ENCODE measurements at places on chromosomes 1 and 21.
A peak's percentile ranks its signal among the peaks of the same experiment; 100 is the strongest.

DNA sequence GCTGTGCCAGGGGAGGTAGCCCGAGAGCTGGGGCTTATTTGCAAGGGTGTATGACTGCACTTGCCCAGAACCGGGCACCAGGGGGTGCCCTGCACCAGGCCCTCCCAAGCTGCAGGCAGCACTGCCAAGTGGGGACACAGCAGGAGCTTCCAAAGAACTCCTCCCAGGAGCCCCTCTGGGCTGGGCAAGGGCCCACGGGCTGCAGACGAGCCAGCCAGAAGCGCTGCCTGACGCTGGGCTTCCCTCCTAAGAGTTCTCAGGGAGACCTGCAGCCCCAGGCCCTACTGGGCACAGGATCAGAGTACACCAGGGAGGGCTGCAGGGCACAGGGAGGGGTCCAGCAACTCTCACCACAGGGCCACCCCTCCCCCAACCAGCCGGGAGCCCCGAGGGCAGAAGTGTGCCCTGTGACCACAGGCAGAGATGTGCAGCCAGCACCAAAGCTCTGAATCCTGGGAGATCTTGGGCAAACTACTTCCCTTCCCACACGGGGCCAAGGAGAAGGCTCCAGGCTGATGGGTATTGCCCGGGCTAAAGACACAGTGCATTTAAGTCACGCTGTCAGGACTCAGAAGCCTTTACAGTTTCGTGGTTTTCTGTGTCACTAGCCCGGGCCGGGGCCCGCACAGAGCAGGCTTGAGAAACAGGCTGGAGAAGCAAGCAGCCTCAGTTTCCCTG is 63.4 kb downstream of the KCNAB2 start:
- DNase-seq = peak; percentile 54

GRCh38 chr1:15902882-15903281 is 55.4 kb downstream of the SPEN start:
- peak; percentile 87 for DNase-seq

DNA sequence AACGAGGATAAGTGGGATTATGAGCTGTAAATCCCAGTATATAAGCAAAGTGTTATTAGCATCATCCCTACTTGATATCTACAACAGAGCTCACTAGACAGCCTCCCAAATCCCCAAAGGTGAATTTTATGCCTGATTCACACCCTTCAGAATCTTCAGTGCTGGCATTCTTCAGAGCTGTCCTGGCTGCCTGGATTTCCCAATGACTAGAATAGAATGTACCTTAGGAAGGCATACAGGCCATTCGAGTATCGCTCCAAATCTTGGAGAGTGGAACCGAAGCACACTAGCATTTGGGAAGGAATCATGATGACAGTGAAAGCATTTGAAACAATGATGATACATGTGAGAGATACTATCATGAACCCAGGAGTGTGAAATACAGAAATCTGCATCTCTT is 22.3 kb downstream of the ZBTB40 start:
- no peak for DNase-seq

DNA sequence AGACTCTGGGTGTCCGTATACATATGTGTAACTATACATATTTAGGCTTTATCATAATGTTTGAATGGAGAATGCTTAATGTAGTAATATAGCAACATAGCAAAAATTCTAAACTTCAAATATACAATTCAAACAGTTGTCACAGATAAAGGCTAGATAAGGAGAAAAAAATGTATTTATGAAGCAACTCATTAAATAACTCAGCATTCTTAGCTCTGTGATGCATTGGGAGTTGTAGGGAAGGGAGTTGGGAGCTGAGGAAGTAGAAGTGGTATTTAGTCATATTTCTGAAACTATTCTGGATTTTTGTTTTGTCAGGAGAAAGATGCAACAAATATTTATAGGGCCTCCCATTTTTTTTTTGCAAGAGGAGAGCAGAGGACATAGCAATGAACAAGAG is 197.8 kb downstream of the PBX1 start:
- DNase-seq = peak; percentile 49

DNA sequence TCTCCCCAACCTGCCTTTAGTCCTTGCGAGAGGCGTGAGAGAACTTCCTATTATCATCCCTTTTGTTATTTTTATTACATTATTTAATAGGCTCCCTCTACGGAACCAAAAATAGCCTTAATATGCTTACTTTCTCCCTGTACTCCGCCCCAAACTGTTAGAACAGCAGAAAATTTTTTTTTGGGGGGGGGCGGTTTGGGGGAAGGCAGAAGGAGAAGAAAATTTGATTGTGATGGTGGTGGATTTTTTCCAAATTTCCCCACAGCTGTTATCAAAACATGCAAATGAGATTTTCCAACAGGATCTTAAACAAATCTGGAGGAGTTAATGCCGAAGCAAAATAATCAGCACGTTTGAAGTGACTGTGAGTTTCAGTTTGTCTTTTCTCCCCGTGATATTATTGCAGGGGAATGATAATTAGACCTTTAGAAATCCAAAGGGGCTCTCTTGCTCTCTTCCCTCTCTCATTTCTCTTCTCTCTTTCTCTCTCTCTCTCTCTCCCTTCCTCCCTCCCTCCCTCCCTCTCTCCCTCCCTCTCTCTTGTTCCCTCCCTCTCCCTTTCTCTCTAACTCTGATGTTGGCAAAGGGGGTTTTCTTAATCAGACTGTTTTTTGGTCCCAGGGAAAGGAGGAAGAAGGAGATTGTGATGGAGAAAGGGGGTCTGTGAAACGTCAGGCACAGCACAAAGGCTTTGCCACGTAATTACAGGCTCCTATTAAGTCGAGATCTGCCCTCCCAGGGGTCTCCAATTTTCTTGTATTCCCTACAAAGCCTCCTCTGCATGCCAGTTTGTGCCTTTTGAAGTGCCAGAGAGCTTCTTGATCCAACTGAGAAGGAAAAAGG is 1.1 kb upstream of the PRRX1 start:
- peak; percentile 39 for DNase-seq

DNA sequence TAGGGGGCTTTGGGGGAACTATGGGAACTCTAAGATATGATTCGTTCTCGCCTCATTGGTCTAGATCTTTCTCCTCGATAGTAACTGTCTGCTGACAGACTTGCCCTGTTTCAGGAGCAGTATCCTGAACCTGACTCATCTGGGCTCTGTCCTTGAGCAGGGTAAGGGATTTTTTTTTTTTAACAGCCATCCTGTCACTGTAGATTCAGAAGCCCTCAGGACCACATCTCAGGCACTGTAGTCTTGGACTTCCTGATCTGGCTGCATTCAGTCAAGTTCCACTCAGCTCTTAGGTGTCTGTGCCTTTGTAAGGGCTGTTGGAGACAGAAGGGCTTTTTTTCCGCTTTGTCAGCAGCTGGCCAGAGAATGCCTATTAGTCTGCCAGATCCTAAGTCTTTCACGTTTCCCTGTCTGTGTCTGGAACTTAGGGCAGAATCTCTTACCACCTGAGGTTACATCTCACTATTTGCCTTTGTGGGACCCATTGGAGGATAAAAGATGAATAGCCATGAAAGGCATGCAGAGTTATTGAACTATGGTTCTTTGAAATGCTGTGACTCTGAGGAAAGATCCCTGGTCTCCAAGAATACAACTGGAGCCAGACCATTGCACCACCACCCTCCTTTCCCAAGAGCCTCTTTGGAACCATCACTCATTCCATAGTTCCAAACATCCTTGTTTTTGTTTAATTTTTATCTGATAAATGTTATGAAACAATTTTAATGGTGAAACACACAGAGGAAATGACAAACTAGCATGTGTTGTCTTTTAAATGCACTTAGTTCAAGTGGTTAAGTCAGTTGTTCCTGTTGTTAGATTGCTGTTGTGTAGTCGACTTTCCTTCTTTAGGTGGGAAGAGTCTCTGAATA is 49.7 kb upstream of the MACF1 start:
- DNase-seq = peak; percentile 75

- DNase-seq = no peak
Observed at GRCh38 chr1:175494011-175494554, 249.3 kb downstream of the TNR start.

DNA sequence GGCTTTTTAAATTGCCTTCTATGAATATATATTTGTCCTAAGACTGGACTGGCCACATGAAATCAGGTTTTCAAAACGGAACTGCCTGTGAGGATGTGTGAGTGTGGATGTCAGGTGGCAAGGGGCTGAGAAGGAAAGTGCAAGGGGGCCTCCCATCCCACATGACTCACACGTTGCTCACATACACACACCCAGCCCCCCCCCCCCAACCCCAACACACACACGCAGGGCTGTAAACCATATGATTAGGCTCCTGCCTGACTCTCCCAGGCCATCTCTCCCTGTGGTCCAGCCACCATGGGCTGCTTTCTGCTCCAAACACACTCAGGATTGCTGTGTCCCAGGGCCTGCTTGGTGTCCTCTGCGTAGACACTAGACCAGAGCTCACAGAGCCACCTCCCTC is 22.4 kb downstream of the DEGS1 start:
- DNase-seq = peak; percentile 79

DNA sequence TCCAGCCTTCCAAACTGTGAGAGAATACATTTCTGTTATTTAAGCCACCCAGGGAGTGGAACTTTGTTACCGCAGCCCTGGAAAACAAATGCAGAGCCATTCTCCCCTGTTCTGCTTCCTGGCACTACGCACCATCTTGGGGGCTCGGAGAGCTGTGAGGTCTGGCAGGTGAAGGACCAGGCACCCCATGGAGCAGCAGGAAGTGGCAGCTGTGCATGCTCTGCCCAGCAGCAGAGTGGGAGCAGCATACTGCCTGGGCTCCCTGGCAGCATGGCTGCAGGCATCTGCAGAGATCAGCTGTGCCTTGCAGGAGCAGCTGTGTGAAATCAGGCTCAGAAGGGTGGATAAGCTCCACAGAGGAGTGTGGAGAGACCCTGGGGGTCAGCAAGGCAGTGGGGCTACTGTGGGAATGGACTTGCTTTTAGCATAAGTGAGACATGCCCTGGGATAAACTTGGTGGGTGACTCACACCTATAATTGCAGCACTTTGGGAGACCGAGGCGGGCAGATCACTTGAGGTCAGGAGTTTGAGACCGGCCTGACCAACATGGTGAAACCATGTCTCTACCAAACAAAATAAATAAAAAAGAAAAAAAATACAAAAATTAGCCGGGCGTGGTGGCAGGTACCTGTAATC is 17.7 kb upstream of the ZSCAN20 start:
- no peak for DNase-seq

GRCh38 chr1:108049178-108049819 is 84.3 kb upstream of the VAV3 start:
- DNase-seq = peak; percentile 7

DNA sequence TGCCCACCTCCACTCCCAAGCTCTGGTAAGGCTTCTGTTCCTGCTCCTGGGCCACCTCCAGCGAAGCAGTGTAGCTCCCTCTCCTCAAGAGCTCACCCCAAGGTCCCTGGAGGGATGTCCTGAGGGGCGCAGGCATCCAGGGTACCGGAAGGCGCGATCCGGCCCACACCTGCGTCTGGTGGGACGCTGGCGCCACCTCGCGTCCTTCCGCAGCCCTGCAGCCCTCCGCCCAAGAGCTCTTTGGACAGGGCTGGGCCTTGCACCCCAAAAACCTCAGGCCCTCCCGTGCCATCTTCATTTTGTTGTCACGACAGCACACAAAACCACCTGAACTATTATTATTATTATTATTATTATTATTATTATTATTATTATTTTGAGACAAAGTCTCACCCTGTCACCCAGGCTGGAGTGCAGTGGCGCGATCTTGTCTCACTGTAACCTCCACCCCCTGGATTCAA is 49.2 kb upstream of the PAX7 start:
- peak; percentile 12 for DNase-seq

GRCh38 chr1:13513895-13514546 is at the start of gene LRRC38:
Gene LRRC38, minus strand, starts transcription at chr1:13514003. Its CDS starts 410 bp downstream, at chr1:13513593.
- no peak for DNase-seq

- no peak for DNase-seq
Observed at GRCh38 chr1:57887964-57888491, 464.2 kb upstream of the DAB1 start.

GRCh38 chr1:228370439-228370940 is 36.1 kb downstream of the TRIM11 start:
- DNase-seq = no peak

DNA sequence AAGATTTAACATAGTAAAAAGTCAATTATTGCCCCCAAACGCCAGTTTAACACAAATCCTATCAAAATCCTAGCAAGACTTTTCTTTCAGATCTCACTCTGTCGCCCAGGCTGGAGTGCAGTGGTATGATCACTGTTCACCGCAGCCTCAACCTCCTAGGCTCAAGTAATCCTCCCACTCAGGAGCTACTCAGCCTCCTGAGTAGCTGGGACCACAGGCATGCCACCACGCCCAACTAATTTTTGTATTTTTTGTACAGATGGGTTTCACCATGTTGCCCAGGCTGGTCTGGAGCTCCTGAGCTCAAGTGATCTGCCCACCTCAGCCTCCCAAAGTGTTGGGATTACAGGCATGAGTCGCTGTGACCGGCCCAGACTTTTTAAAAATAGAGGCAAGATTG is 4.8 kb downstream of the SNIP1 start:
- no peak for DNase-seq

DNA sequence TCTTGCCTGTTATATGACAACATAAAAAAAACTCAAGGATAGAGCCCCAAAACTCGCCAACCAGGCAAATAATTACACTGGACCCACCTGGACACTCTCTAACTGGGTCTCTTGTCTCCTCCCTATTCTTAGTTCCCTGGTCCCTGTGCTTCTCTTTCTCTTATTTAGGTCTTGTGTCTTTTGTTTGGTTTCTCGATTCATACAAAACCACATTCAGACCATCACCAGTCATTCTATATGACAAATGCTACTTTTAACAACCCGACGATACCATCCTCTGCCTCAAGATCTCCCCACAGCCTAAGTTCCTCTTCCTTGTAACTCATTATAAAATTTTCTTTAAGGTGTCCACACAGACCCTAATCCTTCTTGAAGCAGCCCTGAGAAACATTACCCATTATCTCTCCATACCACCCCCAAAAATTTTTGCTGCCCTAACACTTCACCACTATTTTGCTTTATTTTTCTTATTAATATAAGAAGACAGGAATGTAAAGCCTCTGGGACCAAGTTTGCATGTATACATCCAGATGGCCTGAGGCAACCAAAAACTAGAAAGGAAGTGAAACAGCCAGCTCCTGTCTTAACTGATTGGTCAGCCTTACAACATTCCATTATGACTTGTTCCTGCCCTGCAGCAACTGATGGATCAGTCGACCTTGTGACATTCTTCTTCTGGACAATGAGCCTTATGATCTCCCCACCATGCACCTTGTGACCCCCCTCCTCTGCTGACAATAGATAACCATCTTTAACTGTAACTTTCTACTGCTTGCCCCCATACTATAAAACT is 638.2 kb downstream of the AMY1C start:
- DNase-seq = no peak

DNA sequence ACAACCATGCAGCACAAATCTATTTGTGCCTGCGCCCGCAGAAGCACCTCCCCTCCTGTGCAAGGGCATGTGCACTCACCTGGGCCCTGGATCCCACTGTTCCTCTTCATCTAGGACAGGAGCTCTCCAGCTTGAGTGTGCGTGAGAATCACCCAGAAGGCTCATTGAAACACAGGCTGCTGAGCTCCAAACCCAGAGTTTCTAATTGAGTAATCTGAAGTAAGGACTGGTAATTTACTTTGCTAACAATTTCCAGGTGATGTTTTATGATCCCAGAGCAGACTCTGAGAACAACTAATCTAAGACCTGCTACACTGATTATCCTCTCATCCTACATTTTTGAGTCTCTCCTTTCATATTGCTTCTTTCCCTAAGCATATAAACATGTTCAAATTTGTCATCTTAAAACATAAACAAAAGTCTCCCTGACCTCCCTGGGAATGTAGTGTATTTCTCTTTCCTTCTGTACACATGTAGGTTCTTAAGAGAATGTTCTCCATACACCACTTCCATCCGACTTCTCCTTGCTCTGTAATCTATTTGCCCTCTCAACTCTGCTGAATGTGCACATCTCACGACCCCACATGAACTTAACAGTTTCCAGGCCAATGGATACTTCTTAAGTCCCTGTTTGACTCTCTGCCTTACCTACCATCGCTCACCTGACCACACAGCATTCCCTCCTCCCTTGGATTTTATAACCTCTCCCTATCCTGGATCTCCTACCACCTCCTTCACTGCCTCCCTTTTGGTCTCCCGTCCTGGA is 522.5 kb downstream of the SMYD3 start:
- DNase-seq = no peak
